Fibroblast of pulmonary artery (primary cell): ENCODE measurements at places on chromosomes 13 and 19.
A peak's percentile ranks its signal among the peaks of the same experiment; 100 is the strongest.

DNA sequence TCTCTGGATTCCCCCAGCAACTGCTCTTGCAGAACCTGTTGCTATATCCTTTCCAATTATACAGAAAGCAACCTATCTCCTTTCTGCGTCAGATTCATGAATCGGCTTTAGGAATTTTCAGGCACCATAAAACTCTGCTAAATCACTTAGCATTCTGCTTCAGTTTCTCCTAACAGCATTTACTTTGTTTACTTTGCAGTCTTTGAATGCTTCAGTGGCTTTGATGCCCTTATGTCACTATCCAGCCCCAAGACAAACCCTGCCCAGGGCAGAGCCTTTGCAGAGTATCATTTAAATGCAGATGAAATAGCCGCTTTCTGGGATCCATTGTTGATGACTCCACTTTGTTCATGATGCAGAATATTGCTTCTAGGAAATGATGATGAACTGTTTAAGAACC, 43.1 kb downstream of the SLITRK1 start:
- DNase-seq, result no peak

- DNase-seq, result no peak
Observed at GRCh38 chr13:29513981-29514719, 81.3 kb downstream of the SLC7A1 start.

DNA sequence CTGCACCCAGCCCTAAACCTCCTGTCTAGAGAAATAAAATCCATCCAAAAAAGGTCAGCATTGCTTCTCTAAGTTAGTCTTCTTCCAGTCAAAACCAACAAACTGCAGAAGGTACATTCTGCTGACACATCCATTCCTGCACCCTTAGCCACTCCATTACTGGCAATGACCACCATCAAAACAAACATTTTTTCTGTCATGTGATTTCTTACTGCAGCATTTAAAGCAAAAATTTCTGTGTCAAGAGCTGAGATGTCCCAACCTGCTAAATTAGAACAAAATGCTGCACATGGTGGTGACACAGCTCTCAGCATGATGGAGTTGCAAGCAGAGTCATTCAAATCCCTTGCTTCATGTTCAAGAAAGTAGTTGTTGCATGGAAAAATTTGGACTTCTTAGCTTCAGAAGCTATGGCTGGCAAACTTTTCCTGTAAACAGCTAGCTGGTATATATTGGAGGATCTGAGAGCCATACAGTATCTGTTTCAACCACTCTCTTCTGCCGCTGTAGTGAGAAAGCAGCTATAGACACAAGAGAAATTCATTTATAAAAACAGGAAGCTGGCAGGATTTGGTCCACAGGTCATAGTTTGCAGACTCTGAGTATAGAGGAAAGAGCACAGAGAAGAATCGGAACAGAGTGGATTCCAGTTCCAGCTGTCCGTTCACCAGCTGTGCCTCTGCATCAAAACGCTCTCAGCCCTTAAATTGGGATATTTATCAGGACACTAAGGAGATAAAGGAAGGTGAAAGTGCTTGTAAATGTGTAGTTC, 17.4 kb downstream of the RUBCNL start:
- peak; percentile 70 for DNase-seq

- no peak for DNase-seq
Observed at GRCh38 chr13:97364031-97364430, 69.9 kb upstream of the RAP2A start.

DNA sequence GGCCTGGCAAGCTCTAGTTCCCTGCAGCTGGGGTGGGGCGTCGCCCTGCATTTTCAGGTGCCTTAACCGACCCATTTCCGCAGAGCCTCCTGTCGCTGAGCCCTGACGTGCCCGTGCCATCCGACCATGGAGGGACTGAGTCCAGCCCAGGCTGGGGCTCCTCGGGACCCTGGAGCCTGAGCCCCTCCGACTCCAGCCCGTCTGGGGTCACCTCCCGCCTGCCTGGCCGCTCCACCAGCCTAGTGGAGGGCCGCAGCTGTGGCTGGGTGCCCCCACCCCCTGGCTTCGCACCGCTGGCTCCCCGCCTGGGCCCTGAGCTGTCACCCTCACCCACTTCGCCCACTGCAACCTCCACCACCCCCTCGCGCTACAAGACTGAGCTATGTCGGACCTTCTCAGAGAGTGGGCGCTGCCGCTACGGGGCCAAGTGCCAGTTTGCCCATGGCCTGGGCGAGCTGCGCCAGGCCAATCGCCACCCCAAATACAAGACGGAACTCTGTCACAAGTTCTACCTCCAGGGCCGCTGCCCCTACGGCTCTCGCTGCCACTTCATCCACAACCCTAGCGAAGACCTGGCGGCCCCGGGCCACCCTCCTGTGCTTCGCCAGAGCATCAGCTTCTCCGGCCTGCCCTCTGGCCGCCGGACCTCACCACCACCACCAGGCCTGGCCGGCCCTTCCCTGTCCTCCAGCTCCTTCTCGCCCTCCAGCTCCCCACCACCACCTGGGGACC, 1.2 kb downstream of the ZFP36 start:
- peak; percentile 38 for DNase-seq

DNA sequence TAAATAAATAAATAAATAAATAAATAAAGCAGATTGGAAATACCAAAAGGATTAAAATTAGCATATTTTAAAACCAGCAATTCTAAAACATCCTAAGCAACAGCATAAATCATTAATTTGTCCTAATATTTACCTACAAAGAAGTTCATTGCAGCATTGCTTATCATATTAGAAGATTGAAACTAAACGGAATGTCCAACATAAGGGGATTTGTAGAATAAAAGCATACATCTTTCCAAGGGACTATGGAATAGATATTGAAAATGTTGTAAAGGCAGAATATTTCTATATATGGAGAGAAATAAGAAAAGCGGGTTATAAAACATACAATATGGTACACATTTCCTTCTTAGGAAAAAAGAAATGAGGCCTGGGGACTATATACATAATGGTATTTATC, 71.1 kb upstream of the RFC3 start:
- no peak for DNase-seq

GRCh38 chr13:80379245-80379644, 38.3 kb upstream of the SPRY2 start:
- peak; percentile 70 for DNase-seq

GRCh38 chr19:3302755-3303154, 63.6 kb upstream of the NFIC start:
- no peak for DNase-seq

DNA sequence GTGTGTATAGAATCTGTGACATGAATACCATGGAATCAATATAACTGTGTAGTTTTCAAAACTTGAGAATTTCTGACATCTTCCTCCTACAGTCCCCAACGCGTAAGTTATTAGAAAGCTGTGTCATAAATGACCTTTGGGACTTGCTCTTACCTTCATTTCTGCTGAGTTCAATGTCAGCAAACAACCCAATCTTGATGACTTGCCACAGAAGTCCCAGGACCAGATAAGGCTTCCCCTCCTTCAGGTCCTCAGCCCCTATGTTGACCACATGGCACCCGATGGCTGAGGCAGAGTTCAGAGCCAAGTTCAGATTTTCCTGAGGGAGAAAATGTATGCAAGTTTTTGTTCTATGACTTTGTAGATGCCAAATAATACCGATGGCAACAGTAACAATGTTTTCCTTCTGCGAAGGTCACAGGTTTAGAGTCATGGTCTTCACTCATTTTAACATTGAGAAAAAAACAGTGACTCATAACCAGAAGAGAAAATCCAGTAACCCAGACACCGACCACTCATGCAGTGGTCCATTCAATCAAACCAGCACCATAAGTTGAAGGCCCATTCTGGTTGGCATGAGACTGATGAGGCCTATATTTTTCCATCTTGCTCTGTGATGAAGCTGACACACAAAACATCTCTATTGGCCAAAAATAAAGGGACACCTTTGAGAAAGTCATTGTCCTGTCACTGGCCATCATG, 29.2 kb downstream of the LCP1 start:
- DNase-seq, result no peak

GRCh38 chr19:19268453-19269385, 4.4 kb downstream of the TM6SF2 start:
- no peak for DNase-seq

DNA sequence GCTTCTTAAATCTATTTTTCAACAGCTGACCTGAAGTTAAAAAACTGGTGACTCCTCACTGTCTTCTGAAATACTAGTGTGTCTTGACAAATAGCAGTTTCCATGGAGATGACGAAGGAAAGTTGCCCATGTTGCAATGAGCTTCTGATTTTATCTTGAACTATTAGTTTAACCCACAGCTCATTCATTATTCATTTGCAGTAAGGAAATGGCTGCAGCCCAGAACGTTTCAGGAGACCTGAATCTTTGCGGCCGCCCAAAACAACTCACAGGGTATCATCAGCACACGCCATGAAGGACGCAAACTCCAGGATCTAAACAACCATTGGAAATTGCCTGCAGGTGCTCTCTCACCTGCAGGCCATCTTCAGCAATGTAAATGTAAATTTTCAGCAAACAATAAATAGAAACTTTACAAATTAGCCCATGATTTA, 142.5 kb downstream of the DCLK1 start:
- DNase-seq, result peak; percentile 93

- no peak for DNase-seq
Observed at GRCh38 chr19:3897936-3898335, 17.5 kb downstream of the ATCAY start.

GRCh38 chr13:48749699-48750473, 96.2 kb downstream of the CYSLTR2 start:
- DNase-seq, result peak; percentile 97
